ENCODE measurements at places on chromosomes 3 and 15.

- DNase-seq: no peak
Observed at GRCh38 chr15:22968366-22968765, 11.8 kb downstream of the CYFIP1 start.

DNA sequence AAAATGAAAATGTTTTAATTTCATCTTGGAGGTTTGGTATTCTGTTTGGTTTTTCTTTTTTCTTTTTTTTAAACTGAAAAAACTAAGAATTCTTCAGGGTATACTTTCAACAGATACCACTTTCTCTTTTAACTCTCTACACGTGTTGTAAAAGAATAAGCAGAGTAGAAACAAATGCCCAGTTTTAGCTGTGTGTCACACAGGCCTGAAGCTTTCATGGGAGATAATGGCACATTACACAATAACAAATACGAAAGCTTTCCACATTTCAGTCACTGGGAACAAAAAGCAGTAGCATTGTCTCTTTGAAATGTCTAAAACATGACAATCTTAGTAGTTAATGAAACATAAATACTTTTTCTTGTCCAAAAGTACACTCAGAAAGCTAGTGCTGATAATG, 818.5 kb downstream of the TBL1XR1 start:
- DNase-seq: no peak

DNA sequence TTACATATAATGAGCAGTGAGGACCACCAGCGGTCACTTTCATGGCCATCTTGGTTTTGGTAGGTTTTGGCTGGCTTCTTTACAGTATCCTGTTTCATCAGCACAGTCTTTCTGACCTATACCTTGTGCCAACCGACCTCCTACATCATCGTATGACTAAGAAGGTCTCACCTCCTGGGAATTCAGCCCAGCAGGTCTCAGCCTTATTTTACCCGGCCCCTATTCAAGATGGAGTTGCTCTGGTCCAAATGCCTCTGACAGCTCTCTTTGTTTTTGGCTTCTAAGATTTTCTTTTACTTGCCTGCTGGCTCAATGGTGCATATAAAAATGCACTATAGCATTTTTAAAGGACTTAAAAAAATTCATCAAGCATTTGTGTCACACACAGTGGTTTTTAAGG, 3.2 kb upstream of the MME start:
- DNase-seq: no peak

GRCh38 chr3:46987743-46988401, 8.4 kb downstream of the NBEAL2 start:
- DNase-seq: peak; percentile 82

GRCh38 chr3:66165660-66166059, 55.1 kb upstream of the SLC25A26 start:
- no peak for DNase-seq

- DNase-seq: no peak
Observed at GRCh38 chr3:13540297-13540995, 8.5 kb upstream of the FBLN2 start.

- no peak for DNase-seq
Observed at GRCh38 chr15:101496198-101496986, 6.9 kb upstream of the PCSK6 start.

GRCh38 chr3:81764665-81765064, 3.2 kb upstream of the GBE1 start:
- DNase-seq: no peak

DNA sequence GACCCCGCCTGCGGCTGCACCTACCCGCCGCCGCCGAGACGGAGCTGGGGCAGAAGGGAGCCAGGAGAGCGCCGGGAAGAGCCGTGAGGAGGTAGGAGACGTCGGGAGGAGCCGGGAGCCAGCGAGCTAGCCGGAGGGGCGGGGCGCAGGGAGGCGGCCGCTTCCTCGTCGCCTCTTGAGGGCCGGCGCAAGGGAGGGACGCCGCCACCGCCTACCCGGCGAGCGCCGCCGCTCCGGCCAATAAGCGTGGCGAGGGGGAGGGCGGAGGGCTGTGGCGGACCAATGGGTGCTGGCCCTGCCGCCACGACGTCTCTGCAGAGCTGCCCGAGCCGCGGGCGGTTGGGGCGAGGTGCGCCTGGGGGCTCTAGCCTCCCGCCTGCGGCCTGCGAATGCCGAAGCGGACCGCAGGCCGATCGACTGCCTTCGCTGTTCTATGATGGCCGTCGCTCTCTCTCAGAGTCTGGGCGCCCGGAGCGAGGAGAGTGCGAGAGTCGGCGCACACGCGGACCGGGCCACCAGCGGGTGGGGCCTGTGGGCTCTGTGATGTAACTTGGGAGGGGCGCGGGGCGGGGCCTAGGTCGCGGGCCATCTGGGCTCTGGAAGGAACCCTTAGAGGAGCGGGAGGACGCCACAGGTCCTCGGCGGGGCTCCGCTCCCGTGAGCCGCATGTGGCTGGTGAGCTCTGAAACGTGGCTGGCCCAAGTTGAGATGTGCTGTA, 72.7 kb upstream of the MAP4 start:
- peak; percentile 94 for DNase-seq

- no peak for DNase-seq
Observed at GRCh38 chr3:15635121-15635661, 33.6 kb downstream of the BTD start.

GRCh38 chr3:57061556-57061955, 1.1 kb downstream of the SPATA12 start:
- no peak for DNase-seq
